Cerebellum (tissue), 4 donors: ENCODE measurements at places on chromosomes 2 and 18.

DNA sequence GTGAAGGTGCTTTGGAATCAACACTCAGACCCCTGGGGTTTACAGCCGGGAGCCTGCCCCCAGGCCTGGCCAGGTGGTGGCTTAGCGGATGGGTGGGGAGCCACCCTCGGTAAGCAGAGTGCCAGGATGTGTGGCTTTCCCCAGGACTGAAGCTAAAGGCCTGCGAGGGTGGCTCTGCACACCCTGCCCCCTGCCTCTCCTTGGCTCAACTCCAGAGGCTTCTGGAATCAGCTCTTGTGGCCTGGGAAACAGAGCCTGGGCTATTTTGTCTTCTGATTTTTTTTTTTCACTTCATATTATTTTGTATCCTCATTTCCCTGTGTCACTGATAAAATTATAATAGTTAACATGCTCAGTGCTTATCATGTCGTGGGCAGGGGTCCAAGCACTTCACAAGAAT is 79.8 kb downstream of the RHOB start:
- DNase-seq, result no peak

GRCh38 chr18:58754544-58755068 is 83.3 kb downstream of the MALT1 start:
- no peak for DNase-seq

DNA sequence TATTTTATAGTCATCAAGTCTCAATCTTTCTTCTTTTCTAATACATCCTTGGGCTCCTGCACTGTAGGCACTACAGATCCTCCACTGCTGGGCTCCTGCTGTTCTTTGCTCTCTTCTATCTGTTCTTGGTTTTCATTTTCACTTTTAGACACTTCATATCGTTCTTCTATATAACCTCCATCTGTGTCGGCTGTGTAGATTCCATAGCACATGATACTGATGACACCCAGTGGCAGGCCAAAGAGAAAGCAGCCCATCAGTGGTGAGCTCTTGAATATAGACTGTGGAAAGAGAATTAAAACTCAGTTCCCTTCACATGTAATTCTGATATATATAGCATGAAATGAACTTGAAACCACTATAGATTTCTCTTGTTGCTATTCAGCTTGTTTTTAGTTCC is 38.0 kb downstream of the TMX3 start:
- no peak for DNase-seq

- DNase-seq, result no peak
Measured at GRCh38 chr18:61842146-61842545, 50.7 kb downstream of the RNF152 start.

DNA sequence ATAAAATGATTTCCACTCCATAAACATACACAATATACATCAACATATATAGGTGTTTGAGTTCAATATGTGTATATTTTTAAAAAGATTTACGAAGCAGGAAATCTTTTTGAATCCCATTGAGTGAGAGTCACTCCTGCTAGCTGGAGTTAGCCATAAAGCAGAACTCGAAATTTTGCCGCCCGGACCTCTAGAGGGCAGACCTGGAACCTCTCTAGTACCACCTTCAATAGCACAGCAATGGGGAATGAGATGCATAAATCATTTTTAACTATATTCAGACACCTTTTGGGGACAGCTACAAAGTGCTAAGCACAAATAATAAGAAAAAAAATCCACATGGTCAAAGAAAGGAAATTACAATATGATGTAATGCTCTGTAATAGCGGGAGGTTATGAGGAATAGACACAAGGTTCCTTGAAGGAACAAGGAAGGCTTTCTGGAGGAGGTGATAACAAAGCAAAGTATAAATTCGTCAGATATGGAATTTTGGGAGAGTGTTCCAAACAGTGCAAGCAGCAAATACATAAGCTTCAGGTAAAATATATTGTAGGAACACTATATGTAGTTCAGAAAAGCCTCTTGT is 533.4 kb downstream of the ERBB4 start:
- DNase-seq, result peak; percentile 13

DNA sequence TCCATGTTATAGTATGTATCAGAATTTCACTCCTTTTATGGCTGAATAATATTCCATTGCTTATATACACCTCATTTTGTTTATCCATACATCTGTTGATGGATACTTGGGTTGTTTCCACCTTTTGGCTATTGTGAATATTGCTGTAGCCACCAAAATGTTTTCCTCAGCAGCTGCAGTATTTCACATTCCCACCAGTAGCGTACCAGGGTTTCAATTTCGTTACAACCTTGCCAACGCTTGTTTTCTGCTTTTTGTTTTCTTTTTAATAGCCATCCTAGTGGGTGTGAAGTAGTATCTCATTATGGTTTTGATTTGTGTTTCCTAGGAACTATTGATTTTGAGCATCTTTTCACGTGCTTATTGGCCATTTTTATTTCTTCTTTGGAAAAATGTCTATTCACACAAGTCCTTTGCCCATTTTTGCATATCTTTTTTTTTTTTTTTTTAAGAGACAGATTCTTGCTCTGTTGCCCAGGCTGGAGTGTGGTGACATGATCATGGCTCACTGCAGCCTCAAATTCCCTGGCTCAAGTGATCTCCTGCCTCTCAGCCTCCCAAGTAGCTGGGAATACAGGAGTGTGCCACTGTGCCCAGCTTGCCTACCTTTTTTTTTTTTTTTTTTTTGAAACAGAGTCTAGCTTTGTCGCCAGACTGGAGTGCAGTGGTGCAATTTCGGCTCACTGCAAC is 14.2 kb downstream of the UBXN2A start:
- no peak for DNase-seq

- DNase-seq, result no peak
Measured at GRCh38 chr2:236538242-236538641, 31.4 kb upstream of the ACKR3 start.

DNA sequence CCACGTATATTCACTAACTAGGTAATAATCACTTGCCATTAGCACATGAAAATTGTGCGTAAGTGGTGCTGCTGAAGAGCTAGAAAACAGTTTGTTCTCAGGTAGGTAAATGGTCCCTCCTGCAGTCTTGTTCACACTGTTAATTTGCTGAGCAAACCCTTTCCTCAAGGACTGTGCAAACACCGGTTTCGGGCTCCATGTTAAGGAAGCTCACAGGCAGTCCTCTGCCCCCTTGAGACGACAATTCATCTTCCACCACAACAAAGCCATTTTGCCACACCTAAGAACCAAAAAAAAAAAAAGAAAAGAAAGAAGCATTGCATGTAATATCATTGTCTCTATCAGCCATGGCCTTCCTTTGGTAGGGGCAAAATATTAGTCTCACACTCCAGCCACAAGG is 193.9 kb downstream of the BCL11A start:
- DNase-seq, result no peak

- DNase-seq, result no peak
Measured at GRCh38 chr2:42933824-42934254, 141.5 kb upstream of the HAAO start.

- DNase-seq, result no peak
Measured at GRCh38 chr2:130917006-130917688, 80.4 kb downstream of the ARHGEF4 start.

GRCh38 chr18:5395860-5396448 is 100.4 kb upstream of the ZBTB14 start:
- no peak for DNase-seq

- DNase-seq, result no peak
Measured at GRCh38 chr2:96800061-96801004, 15.7 kb upstream of the CNNM3 start.

DNA sequence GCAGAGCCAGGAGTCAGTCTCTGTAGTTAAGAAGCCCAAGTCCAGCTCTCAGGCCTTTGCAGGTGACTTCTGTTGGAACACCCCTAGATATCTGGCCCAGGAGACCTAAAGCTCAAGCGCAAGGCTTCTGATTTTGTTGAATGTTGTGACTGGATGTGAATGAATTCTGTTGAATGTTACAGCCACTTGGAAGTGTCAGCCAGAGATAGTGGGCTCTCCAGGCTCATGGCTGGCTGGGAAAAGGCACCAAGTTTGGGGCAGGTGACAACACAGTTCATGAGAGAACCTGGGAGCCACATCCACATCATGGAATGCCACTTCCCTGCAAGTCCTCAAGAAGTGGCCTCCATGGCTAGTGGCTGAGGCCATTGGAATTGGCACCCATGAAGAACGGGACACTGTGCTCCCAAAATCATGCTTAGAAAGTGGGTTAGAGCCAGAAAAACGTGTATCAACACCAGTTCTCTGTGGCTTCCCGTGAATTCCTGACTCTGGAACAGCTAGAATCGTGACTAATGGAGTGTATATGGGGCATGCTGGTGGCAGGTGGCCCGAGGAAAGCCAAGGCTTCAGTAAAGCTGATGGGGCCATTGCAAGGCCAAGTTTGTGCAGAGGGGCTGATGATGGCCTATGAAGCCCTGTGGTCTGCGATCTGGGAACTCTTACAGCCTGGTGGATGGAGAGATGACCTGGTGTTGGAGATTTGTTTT is 30.2 kb downstream of the EDAR start:
- no peak for DNase-seq

GRCh38 chr2:223759569-223760430 is 77.6 kb downstream of the AP1S3 start:
- DNase-seq, result no peak

DNA sequence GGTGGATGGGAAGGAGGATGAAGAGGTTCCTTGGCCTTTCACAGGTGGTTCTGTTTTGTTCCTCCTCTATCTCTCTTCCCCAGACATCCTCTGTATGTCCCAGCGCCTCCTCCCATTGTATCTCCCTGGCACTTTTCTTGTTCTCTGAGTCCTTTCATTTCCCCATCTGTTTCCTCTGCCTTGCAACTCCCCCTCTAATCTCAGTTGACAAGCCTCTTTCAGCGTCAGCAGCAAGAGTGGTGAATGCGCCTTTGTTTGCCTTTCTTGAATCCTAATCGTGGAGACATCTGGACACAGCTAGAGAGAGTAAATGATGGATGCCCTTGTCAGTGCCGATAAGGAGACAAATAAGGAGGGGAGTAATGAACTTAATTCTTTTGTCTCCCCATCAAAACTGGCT is 167.0 kb downstream of the NDUFA10 start:
- no peak for DNase-seq

DNA sequence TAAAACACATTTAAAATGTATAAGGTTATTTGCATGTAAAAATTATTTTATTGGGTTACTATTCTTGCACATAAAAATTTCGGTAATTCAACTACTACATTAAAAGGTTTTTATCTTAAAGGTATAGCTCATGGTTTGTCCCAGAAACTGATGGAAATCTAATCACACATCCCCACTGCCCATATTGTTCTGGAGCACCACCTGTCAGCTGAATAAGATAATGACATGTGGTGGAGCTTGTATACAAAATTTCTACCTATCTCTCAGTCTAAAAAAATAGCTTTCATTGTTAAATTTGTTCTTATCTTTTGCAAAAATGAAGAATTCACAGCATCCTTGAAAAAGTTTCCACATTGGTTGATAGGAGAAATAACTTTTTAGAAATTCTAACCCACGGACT is 18.3 kb downstream of the ERBB4 start:
- peak; percentile 17 for DNase-seq

DNA sequence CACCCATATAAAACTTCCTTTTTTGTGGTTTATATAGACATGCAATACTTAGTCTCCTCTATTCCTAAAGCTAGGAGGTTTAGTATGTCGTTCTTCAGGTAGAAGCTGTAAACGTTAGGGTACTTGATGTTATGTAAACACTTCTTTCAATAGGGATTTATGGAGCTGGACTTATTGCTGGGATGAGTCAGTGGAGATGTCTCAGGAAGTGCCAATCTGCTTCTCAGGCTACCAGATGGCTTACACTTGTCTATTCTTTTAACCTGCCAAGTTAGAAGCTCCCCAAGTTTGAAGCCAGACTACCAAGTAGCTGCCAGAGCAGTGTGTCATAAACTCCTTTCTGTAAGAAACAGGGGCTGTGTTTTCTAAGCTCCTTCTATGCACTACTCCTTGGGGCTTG is 756.5 kb upstream of the LRRTM1 start:
- no peak for DNase-seq

DNA sequence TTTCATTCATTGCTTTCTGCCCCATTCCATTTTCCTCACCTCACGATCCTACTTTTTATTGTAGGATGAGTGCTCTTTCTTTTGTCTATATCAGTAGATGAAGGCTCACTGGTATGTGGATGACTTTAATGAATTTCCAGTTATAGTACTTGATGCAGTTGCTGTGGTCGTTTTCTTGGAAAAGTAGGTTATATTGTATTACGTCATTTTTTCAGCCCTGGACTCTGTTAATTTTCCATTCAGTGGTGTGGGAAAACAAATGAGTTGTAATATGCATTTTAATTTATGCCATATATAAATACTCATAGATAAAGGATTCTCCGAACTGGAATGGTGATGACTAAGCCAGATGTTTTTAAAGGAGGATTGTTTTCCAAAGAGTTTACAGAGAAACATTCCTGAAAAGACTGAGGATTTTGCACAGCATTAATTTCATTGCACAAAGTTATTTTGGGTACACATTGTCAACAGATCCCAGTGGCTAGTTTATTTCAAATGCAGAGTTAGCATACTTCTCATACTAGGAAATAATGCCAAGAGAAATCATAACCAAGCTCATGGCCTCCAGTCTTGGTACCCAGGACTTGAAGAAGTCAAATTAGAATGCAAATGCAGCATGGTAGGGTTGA is 189.7 kb downstream of the PAX3 start:
- no peak for DNase-seq

- DNase-seq, result no peak
Measured at GRCh38 chr2:33373986-33374385, 102.5 kb upstream of the RASGRP3 start.

GRCh38 chr2:29526587-29527586 is 394.5 kb downstream of the ALK start:
- DNase-seq, result no peak

- DNase-seq, result no peak
Measured at GRCh38 chr2:37415128-37415820, 70.8 kb downstream of the QPCT start.

DNA sequence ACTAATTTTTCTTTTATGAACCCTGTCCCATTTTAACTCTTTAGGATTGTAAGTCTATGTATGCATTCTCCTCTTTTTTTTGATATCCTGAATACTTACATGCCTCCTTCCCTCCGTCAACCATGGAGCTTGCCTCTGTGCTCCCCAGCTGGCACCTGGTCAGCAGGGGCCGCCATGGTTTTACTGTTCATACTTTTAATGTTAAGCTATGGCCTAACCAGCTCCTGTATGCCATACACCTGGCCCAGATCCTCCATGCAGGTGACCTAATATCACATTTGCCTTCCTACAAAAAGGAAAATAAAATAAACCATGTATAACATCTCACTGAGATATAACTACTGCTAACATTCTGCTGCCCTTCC is 283.1 kb upstream of the TRIB2 start:
- DNase-seq, result no peak

GRCh38 chr18:58005011-58005410 is 39.0 kb upstream of the NEDD4L start:
- DNase-seq, result no peak

DNA sequence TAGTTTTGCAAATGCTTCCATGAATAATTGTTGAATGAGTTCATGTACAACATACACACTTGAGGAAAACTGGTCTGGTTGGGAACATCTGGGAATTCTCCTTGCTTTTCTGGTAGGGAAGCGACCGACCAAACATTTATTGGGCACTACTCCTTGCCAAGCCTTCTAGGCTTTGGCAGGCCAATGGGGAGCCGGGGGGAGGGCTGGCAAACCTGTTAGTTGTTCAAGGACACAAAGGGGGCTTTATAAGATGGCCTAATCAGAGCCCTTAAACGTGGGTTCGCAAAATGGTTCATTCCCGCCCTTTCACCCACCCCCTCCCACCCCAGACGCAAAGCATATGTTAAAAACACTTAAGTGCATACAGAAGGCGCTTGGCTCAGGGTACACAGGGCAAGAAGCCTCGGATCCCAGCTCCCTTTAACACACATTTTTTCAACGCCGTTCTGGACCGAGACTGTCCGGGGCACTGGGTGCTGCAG is 844 bp upstream of the VSNL1 start:
- peak; percentile 47 for DNase-seq

GRCh38 chr18:23752796-23753195 is 63.5 kb downstream of the LAMA3 start:
- DNase-seq, result no peak
